ENCODE measurements at places on chromosomes 12 and 14. TPM values are rescaled to one million over a fixed set of nuclear protein-coding genes. Genes with fewer than 3 reads are reported as not detected.
A peak's percentile ranks its signal among the peaks of the same experiment; 100 is the strongest.

The FITM1 gene
- total RNA-seq, result not detected

The SELPLG gene
- 60.1 TPM for total RNA-seq

The LRRK2 gene
- not detected for total RNA-seq

The DUSP6 gene
- 87.9 TPM for total RNA-seq

The APOF gene
- not detected for total RNA-seq

The RNASE3 gene
- total RNA-seq, result not detected

The RPL36AL gene
- total RNA-seq, result 314 TPM

The HPD gene
- not detected for total RNA-seq

The MIP gene
- not detected for total RNA-seq

The KLRG1 gene
- total RNA-seq, result 4.4 TPM

The FKBP3 gene
- total RNA-seq, result 72.4 TPM

The LRP1 gene
- total RNA-seq, result 1.4 TPM

The NRIP2 gene
- not detected for total RNA-seq

The DPF3 gene
- total RNA-seq, result 0.39 TPM

DNA sequence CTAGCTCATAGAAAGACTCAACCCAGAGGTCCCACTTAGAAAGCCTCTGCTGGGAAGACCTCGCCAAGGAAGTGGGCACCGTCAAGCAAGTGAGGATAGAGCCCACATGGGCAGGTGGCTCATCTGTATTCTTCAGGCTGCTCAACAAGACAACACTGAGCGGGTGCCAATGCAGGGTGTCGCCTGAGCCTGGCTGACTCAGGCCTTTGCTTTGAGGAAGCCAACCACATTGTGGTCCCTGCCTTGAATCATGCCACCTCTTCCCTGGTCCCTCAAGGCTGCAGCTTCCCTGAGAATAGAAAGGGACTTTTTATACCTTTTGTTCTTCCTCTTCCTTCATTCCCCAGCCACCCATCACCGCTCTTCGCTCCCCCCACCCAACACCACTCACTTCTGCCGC lies 2.1 kb upstream of the RNASE13 start:
- no peak overlapping the region for H3K27ac ChIP-seq
- no peaks in the 10 kb centered on the region for H3K36me3 ChIP-seq
- H3K4me3 ChIP-seq, result no peak overlapping the region
- no peaks in the 10 kb centered on the region for H3K4me1 ChIP-seq
- DNase-seq, result no peak
- no peaks in the 10 kb centered on the region for H3K27me3 ChIP-seq

GRCh38 chr14:32571995-32572866 lies 243.1 kb downstream of the AKAP6 start:
- no peak overlapping the region for H3K27ac ChIP-seq
- H3K4me1 ChIP-seq, result no peaks in the 10 kb centered on the region
- no peak overlapping the region for H3K4me3 ChIP-seq
- no peak for DNase-seq
- no peaks in the 10 kb centered on the region for H3K36me3 ChIP-seq
- no peaks in the 10 kb centered on the region for H3K27me3 ChIP-seq

GRCh38 chr12:1851151-1851701 lies 30.9 kb downstream of the LRTM2 start:
- no peak overlapping the region for H3K4me3 ChIP-seq
- DNase-seq, result no peak
- no peaks in the 10 kb centered on the region for H3K36me3 ChIP-seq
- no peaks in the 10 kb centered on the region for H3K27me3 ChIP-seq
- peaks cover 1% of the 10 kb centered on the region for H3K4me1 ChIP-seq
- H3K27ac ChIP-seq, result no peak overlapping the region

- peaks cover 21% of the 10 kb centered on the region for H3K27me3 ChIP-seq
- H3K4me3 ChIP-seq, result no peak overlapping the region
- no peak for DNase-seq
- no peak overlapping the region for H3K27ac ChIP-seq
Observed at GRCh38 chr12:66196806-66197205, 7.8 kb downstream of the IRAK3 start.

- peaks cover 41% of the 10 kb centered on the region for H3K4me1 ChIP-seq
- no peak overlapping the region for H3K4me3 ChIP-seq
- no peaks in the 10 kb centered on the region for H3K27me3 ChIP-seq
- H3K27ac ChIP-seq, result peak overlapping the region; percentile 57
Observed at GRCh38 chr14:102078831-102079699, 7.8 kb downstream of the HSP90AA1 start.

GRCh38 chr12:12717586-12718380 lies 615 bp downstream of the CDKN1B start:
- H3K4me3 ChIP-seq, result peak overlapping the region; percentile 98
- peaks cover 44% of the 10 kb centered on the region for H3K4me1 ChIP-seq
- H3K27me3 ChIP-seq, result no peaks in the 10 kb centered on the region

- H3K27me3 ChIP-seq, result peaks cover 6% of the 10 kb centered on the region
- H3K4me1 ChIP-seq, result no peaks in the 10 kb centered on the region
- H3K4me3 ChIP-seq, result no peak overlapping the region
- no peaks in the 10 kb centered on the region for H3K36me3 ChIP-seq
Observed at GRCh38 chr12:52846356-52846970, 2.3 kb downstream of the KRT78 start.

DNA sequence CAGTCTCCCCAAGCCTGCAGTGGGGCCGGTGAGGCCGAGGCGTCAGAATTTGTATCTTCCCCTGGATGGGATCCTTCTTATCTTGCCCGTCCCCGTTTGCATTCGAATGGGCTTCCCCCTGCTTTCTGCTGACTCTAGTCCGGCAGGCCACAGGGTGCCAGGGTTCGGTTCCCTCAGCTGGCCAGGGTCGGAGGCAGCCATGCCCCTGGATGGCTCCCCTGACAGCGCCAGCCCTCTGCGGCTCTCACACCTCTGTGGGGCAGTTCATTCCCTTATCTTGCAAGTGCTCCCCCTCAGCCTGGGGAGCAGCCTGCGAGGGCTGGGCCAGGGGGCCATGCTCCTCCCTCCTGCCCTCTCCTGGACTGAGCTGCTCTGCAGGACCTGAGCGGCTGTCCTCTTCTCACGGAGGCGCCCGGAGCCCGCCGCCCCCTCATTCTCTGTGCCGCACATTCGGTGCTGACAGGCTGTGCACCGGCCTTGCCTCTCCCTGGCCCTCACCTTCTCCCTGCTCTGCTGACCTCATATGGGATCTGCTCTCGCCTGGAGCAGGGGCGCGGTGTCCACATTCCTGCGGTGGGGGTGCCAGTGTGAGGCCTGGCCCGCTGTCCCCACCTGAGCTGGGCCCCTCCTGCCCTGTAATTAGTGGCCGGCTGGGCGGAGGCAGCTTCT lies 32.8 kb downstream of the KIF26A start:
- H3K27me3 ChIP-seq, result no peaks in the 10 kb centered on the region
- no peak for DNase-seq
- no peaks in the 10 kb centered on the region for H3K4me1 ChIP-seq
- H3K36me3 ChIP-seq, result no peaks in the 10 kb centered on the region
- no peak overlapping the region for H3K27ac ChIP-seq
- H3K4me3 ChIP-seq, result no peak overlapping the region

GRCh38 chr12:52498946-52499345 lies 5.9 kb upstream of the KRT6A start:
- no peak overlapping the region for H3K27ac ChIP-seq
- no peaks in the 10 kb centered on the region for H3K4me1 ChIP-seq
- no peaks in the 10 kb centered on the region for H3K36me3 ChIP-seq
- H3K4me3 ChIP-seq, result no peak overlapping the region
- peaks cover 9% of the 10 kb centered on the region for H3K27me3 ChIP-seq
- DNase-seq, result no peak

- H3K4me3 ChIP-seq, result no peak overlapping the region
- H3K27ac ChIP-seq, result no peak overlapping the region
- H3K36me3 ChIP-seq, result no peaks in the 10 kb centered on the region
- H3K4me1 ChIP-seq, result no peaks in the 10 kb centered on the region
- no peak for DNase-seq
Observed at GRCh38 chr12:101995684-101996083, 66.1 kb downstream of the WASHC3 start.

GRCh38 chr12:40752011-40752410 lies 59.8 kb downstream of the CNTN1 start:
- H3K27ac ChIP-seq, result no peak overlapping the region
- no peaks in the 10 kb centered on the region for H3K4me1 ChIP-seq
- DNase-seq, result no peak
- no peak overlapping the region for H3K4me3 ChIP-seq
- H3K27me3 ChIP-seq, result no peaks in the 10 kb centered on the region
- H3K36me3 ChIP-seq, result no peaks in the 10 kb centered on the region

DNA sequence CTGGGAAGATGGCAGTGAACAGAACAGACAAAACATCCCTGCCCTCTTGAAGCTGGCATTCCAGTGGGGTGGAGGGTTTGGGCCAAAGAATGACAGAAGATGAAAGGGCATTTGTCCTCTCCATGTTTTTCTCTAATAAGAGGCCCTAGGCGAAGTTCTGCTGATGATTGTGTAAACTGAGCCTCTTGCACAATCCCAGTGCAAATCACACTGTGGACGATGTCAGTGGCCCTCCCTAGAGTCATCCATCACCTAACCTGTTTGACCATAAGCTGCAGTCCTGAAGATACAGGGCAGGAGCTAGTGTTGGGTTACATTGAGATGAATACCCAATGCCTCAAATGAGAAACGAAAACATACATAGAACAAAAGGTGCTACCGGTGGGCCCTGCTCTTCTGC lies 622.4 kb upstream of the TBX3 start:
- H3K27ac ChIP-seq, result no peak overlapping the region
- no peaks in the 10 kb centered on the region for H3K4me1 ChIP-seq
- no peaks in the 10 kb centered on the region for H3K36me3 ChIP-seq
- no peak for DNase-seq
- no peaks in the 10 kb centered on the region for H3K27me3 ChIP-seq

- H3K27me3 ChIP-seq, result no peaks in the 10 kb centered on the region
- no peaks in the 10 kb centered on the region for H3K4me1 ChIP-seq
- DNase-seq, result no peak
- H3K4me3 ChIP-seq, result no peak overlapping the region
Observed at GRCh38 chr12:79298506-79298905, 392.3 kb downstream of the PAWR start.

DNA sequence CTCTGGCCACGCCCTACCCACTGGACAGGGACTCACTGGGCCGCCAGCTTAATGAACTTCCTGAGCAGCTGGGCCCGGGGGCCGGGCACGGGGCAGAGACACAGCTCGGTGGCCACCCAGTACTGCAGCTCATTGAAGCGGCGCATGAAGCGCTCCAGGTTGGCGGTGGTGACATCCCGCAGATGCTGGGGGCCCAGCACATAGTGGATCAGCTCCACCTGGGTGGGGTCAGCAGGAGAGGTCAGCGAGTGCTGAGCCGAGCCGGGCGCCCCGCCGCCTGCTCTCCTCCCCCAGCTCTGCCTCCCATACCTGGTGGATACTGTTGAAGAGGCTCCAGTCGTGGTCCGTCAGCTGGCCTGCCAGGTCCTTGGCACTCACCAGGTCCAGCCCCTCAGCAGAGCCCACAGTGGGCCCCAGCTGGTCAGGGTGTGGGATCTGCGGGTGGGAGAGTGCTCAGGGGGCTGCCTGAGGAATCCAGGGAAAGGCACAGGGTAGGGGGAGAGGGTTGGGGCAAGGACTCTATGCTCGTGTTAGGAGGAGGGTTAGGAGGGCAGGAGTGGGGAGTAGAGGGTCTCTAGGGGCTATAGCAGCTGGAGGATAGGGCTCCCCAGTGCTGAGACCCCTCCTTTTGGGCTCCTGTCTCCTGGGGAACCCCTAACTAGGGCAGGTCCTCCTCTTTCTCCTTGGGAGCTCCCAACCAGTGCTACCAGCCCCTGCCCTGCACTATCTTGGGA lies 15.5 kb upstream of the ENDOU start:
- no peak overlapping the region for H3K27ac ChIP-seq
- no peak for DNase-seq
- H3K27me3 ChIP-seq, result no peaks in the 10 kb centered on the region
- no peak overlapping the region for H3K4me3 ChIP-seq
- H3K4me1 ChIP-seq, result peaks cover 29% of the 10 kb centered on the region

- no peak overlapping the region for H3K4me3 ChIP-seq
- H3K4me1 ChIP-seq, result no peaks in the 10 kb centered on the region
- no peaks in the 10 kb centered on the region for H3K36me3 ChIP-seq
- DNase-seq, result no peak
Observed at GRCh38 chr14:26255213-26255612, 342.6 kb downstream of the NOVA1 start.

GRCh38 chr12:96091833-96092232 lies 56.4 kb upstream of the LTA4H start:
- no peak overlapping the region for H3K4me3 ChIP-seq
- DNase-seq, result no peak
- no peaks in the 10 kb centered on the region for H3K27me3 ChIP-seq
- no peak overlapping the region for H3K27ac ChIP-seq
- no peaks in the 10 kb centered on the region for H3K36me3 ChIP-seq

DNA sequence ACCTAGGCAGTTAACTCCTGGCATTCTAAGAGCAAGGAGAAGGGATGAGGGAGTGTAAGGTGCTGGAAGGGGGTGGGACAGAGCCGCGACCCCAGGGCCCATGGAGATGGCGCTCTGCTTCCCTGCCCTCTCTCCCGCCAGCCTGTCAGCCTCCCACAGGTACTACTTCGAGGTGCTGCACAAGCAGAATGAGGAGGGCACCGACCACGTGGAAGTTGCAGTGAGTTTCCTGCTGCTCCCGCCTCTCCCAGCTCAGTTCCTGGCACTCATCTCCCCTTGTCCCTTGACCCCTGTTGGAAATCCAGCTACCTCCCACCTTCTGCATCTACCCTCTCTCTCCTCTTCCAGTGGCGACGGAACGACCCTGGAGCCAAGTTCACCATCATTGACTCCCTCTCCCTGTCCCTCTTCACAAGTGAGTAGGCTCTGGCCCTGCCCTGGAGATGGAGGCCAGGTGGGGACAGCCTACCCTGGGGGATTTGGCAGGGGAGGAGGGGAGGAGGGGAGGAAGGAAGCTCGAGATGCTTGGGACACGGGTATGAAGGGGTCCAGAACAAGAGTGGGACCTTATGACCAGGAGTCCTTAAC lies 88.2 kb downstream of the B4GALNT3 start:
- H3K4me1 ChIP-seq, result peaks cover 18% of the 10 kb centered on the region
- H3K27ac ChIP-seq, result no peak overlapping the region
- H3K36me3 ChIP-seq, result no peaks in the 10 kb centered on the region
- DNase-seq, result no peak
- H3K4me3 ChIP-seq, result no peak overlapping the region
- H3K27me3 ChIP-seq, result peaks cover 10% of the 10 kb centered on the region

GRCh38 chr12:90045559-90045958 lies 336.9 kb upstream of the ATP2B1 start:
- no peaks in the 10 kb centered on the region for H3K27me3 ChIP-seq
- peaks cover 9% of the 10 kb centered on the region for H3K4me1 ChIP-seq
- no peak overlapping the region for H3K4me3 ChIP-seq
- H3K36me3 ChIP-seq, result no peaks in the 10 kb centered on the region

- peaks cover 11% of the 10 kb centered on the region for H3K4me1 ChIP-seq
- no peaks in the 10 kb centered on the region for H3K27me3 ChIP-seq
- no peak overlapping the region for H3K4me3 ChIP-seq
- no peaks in the 10 kb centered on the region for H3K36me3 ChIP-seq
Observed at GRCh38 chr14:56333359-56334292, 215.4 kb downstream of the PELI2 start.

GRCh38 chr12:91309450-91309849 lies 126.8 kb upstream of the DCN start:
- no peaks in the 10 kb centered on the region for H3K36me3 ChIP-seq
- no peaks in the 10 kb centered on the region for H3K4me1 ChIP-seq
- peaks cover 3% of the 10 kb centered on the region for H3K27me3 ChIP-seq
- H3K27ac ChIP-seq, result no peak overlapping the region
- no peak for DNase-seq

GRCh38 chr12:57154804-57155434 lies 7.5 kb upstream of the LRP1-AS start:
- no peak overlapping the region for H3K27ac ChIP-seq
- no peak for DNase-seq
- H3K4me3 ChIP-seq, result no peak overlapping the region
- no peaks in the 10 kb centered on the region for H3K36me3 ChIP-seq

Measured in activated CD4-positive, alpha-beta memory T cell treated with anti-CD3 and anti-CD28 coated beads for 36 hours (primary cell).